Gastrocnemius medialis (tissue), 4 donors: ENCODE measurements at places on chromosomes 5 and 9. TPM values are rescaled to one million over a fixed set of nuclear protein-coding genes. Genes with fewer than 3 reads are reported as not detected.
A peak's percentile ranks its signal among the peaks of the same experiment; 100 is the strongest.

FAM200C gene
- 1.1 TPM for total RNA-seq

PCA3 gene
- not detected for total RNA-seq

OR1J2 gene
- total RNA-seq: not detected

SLC6A19 gene
- total RNA-seq: not detected

LRRC26 gene
- total RNA-seq: not detected

FREM1 gene
- total RNA-seq: 0.10 TPM

HEMGN gene
- not detected for total RNA-seq

GAPT gene
- 0.60 TPM for total RNA-seq

OMD gene
- total RNA-seq: 2.4 TPM

PCDHA12 gene
- total RNA-seq: 0.05 TPM

- DNase-seq: no peak
Observed at GRCh38 chr5:164433106-164433870, 927.9 kb downstream of the MAT2B start.

DNA sequence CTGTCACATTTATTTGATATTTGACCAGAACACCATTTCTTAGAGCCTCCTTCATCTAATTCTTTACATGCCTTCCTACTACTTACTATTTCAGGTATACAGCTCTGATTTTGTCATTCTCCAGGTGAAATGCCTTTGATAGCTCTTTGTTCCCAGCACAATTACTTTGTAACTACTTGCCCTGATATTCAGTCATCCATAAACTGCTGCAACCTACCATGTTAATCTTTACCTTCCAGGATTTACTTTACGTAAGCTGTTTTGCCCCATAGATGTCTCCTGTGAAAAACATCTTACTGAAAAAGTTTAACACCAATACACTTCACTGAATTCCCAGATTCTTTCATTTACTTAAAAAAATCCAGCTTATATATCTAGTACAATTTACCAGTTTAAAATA, 443.8 kb upstream of the CYLC2 start:
- DNase-seq: no peak

- no peak for DNase-seq
Observed at GRCh38 chr5:168984135-168984675, 316.7 kb downstream of the SLIT3 start.

DNA sequence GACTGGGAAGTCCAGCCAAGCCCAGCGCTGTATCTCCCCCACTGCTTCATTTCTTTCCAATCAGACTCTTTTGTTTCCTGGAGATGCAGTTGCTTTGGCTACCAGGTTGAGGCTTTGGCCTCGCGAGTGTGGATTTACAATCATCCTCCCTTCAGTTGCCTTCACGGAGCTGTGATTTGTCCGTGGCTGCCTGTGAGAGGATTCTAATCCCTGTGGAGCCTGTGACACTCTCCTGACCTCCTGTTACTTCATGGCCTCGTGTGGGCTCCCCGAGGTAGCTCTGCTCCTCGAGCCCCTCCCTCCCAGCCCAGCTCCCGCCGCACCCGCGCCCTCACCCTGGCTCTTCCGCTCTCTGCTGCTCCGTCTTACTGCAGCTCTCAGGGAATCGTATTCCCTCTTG, 107.2 kb upstream of the STC2 start:
- peak; percentile 32 for DNase-seq

DNA sequence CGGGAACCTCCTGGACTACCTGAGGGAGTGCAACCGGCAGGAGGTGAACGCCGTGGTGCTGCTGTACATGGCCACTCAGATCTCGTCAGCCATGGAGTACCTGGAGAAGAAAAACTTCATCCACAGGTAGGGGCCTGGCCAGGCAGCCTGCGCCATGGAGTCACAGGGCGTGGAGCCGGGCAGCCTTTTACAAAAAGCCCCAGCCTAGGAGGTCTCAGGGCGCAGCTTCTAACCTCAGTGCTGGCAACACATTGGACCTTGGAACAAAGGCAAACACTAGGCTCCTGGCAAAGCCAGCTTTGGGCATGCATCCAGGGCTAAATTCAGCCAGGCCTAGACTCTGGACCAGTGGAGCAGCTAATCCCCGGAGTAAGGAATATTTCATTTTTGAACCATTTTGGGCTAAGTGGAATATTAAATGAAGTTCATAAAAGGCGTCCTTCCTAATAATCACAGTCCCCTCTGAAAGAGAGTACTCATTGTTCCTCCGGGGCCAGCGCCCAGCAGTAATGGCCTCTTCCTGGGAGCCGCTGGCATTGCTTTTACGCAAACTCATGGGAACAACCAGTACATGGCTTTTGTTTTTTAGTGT, 23.6 kb downstream of the QRFP start:
- peak; percentile 54 for DNase-seq

- DNase-seq: no peak
Observed at GRCh38 chr9:18384066-18384465, 89.9 kb upstream of the ADAMTSL1 start.

DNA sequence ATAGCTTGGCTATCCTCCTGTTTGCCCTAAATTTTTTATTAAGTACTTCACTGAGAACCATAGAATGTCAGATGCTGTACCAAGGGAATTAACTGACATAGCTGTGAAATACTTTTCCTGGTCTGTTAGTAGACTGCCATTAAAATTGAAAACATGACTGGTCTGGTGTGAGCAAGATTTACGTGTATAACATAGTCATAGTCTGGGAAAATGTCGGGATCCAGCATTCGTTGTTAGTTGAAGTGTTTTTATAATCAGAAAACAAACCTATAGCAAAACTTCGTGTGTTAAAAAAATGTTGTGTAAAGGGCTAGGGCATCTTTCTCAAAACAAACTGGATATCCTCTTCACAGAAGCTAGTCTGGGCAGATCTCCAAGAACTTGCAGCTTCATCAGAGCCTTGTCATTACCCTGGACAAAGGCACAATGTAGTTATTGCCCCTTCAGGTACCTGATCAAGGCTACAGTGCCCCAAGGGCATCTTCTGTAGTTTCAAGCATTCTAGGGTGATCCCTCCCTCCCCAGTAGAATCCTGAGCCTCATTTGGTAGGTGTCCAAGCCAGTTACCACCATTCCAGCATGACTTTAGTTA, 454.2 kb upstream of the SGCD start:
- DNase-seq: no peak

DNA sequence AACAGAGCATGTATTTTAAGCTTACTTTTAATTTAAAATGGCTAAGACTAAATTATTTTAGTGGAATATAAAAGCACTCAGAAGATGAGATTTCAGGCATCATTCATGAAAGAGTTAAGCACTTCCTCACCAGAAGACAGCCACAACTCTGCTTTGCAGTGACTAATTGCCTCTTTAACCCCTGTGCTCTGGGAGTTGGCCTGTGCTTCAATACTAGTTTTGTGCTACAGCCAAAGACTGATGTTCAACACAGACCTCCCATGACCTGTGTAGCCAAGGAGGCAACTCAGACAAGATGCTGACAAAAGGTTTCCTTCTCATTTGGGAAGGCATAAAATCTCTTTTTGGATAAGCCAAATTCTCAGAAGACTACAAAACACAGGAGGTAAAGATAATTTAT, 353.5 kb downstream of the FBXL17 start:
- DNase-seq: no peak
